ENCODE measurements at places on chromosomes 6 and 20. TPM values are rescaled to one million over a fixed set of nuclear protein-coding genes. Genes with fewer than 3 reads are reported as not detected.

CLDN20 gene
- total RNA-seq, result not detected

MTCH1 gene
- total RNA-seq, result 217 TPM

IRF4 gene
- total RNA-seq, result 4.7 TPM

- H3K27ac ChIP-seq, result no peak overlapping the region
- H3K4me1 ChIP-seq, result no peaks in the 10 kb centered on the region
- H3K36me3 ChIP-seq, result no peaks in the 10 kb centered on the region
- DNase-seq, result no peak
- no peaks in the 10 kb centered on the region for H3K27me3 ChIP-seq
Observed at GRCh38 chr20:37895166-37895565, 7.8 kb upstream of the VSTM2L start.

- H3K27me3 ChIP-seq, result no peaks in the 10 kb centered on the region
- H3K27ac ChIP-seq, result no peak overlapping the region
- H3K4me1 ChIP-seq, result no peaks in the 10 kb centered on the region
- DNase-seq, result no peak
- H3K4me3 ChIP-seq, result no peak overlapping the region
- H3K36me3 ChIP-seq, result no peaks in the 10 kb centered on the region
Observed at GRCh38 chr6:5930143-5930770, 76.5 kb downstream of the NRN1 start.

DNA sequence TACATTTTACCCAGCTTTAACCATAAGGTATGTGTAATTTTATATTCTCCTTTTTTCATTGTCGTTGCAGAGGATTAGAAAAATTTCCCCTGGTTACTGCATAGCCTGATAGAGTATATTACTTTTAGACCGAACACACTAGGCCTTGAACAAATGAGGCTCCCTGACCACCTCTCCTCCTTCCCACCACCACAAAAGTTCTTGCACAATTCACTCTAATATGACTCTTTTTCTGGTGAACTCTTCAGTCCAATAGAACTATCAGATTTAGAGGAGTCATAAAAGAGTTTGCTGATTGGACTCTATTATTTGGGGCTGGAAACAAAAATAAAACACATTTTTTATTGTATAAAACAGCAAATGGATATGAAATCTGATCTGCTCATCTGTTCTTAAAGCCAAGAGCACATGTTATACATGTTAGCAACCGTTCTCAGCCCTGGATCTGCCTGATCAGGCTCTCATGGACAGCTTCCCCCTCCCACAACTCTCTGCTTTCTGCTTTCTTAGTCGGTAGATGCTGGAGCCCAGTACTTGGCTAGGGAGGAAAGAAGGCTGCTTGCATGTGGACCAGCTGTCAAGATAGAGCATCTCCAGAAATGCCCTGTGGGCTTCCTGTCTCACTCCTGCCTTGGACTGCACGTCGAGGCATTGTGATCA lies 83.5 kb downstream of the CD164 start:
- no peak overlapping the region for H3K27ac ChIP-seq
- H3K4me1 ChIP-seq, result no peaks in the 10 kb centered on the region
- H3K27me3 ChIP-seq, result no peaks in the 10 kb centered on the region
- no peak for DNase-seq
- no peaks in the 10 kb centered on the region for H3K36me3 ChIP-seq

- H3K27ac ChIP-seq, result no peak overlapping the region
- peaks cover 8% of the 10 kb centered on the region for H3K4me1 ChIP-seq
- H3K4me3 ChIP-seq, result no peak overlapping the region
- H3K36me3 ChIP-seq, result no peaks in the 10 kb centered on the region
Observed at GRCh38 chr20:37764333-37764935, 70.6 kb downstream of the CTNNBL1 start.

DNA sequence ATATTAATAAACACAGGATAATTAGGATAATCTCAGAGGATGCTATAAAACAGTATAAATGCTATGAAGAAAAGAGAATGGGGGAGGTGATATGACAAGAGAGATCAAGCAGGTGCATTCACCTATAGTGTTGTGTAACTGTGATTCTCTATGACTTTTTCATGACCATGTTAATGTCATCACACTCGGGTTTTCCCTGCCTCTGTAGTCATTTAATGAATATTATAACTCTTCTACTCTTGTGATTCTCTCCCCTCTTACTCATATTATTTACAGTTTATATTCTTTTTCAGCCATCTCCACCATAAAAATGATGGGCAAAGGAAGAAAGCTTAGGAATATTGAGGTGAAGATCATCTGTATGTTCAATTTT lies 106.9 kb upstream of the SGK1 start:
- no peaks in the 10 kb centered on the region for H3K36me3 ChIP-seq
- H3K27me3 ChIP-seq, result no peaks in the 10 kb centered on the region
- no peak for DNase-seq
- H3K4me3 ChIP-seq, result no peak overlapping the region
- no peak overlapping the region for H3K27ac ChIP-seq
